ENCODE measurements at places on chromosomes 12 and 14.

GRCh38 chr12:12548713-12549112 is 13.9 kb downstream of the DUSP16 start:
- DNase-seq = no peak

GRCh38 chr12:79420146-79420618 is 270.6 kb downstream of the PAWR start:
- peak; percentile 73 for DNase-seq

GRCh38 chr14:85413836-85414526 is 116.0 kb upstream of the FLRT2 start:
- no peak for DNase-seq

GRCh38 chr12:28265435-28266042 is 75.3 kb downstream of the CCDC91 start:
- DNase-seq = no peak

GRCh38 chr14:97757491-97757890 is 960.3 kb downstream of the VRK1 start:
- no peak for DNase-seq

DNA sequence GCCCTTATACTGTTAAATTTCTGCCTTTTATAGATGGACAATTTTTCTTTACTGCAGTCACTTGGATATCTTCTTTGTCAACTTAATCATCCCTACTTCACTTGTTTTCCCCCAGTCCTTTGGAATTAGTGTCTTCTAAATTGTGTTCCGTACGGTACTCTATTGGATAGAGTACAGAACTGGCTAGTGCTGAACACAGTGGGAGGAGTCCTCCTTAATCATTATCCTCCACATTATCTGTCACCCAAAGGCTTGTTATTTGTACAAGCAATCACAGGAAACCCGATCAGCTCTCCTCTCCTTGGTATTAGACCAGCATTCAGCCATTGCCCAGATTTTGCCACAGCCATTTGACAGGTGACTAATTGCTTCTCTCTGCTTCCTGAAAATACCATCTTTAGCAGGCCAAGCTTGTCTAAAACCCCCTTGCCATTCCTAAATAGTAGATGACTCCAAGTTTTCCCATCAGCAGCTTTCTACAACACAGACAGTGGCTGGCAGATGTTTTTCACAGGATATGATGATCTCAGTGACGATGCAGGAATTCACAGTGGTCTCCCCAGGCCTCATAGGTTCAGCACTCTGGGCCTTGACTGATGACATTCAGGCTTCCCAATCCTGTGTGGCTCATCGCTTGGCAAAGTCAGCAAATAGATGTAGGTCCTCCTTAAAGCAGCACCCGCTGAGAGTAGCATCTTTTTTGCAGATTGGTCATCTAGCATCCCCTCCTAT is 216.0 kb upstream of the RGS6 start:
- DNase-seq = no peak

GRCh38 chr12:106137530-106138356 is 1.0 kb downstream of the NUAK1 start:
- no peak for DNase-seq
